ENCODE measurements at places on chromosomes 3 and 15.
A peak's percentile ranks its signal among the peaks of the same experiment; 100 is the strongest.

DNA sequence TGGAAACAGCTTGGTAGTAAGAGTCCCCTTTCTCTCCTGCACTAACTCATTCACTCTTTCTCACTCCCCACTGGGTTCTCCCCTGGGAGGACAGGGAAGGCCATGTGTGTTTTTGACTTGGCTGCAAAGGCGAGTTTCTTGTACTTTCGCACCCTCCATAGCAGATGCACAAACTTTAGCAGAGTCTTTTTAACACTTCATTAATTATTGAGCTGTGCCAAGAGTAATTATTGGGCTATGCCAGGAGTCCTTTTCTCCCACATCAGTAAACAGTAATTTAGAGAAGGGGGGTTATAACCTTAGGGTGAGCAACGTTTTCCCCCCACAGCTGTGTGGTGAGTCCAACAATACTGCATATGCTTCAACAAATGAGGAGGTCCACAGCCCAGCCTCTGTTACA, 224.4 kb upstream of the ATP11B start:
- no peak for DNase-seq

DNA sequence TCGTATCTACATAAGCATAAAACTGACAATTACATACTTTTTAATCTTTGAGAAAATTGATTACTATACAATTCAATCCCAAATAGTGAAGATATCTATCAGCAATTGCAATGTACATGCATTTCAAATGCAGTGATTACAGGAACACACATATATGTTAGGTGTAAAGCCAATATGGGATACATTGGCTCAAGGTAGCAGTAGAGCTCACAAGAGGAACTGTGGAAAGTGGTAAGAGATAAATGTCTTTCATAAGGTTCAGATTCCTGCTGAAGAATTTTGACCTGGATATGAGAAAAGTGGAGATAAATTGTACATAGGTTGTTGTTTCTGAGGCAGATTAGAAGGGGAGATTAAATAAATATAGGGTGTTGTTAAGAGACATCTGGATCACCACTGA, 1280.5 kb downstream of the OTOL1 start:
- DNase-seq = no peak

- no peak for DNase-seq
Observed at GRCh38 chr3:166052440-166052839, 215.2 kb upstream of the BCHE start.

GRCh38 chr3:34920806-34921205, 718.5 kb upstream of the ARPP21 start:
- no peak for DNase-seq

- DNase-seq = no peak
Observed at GRCh38 chr3:18609187-18609586, 184.0 kb upstream of the SATB1 start.

GRCh38 chr3:119219069-119219468, 21.6 kb downstream of the B4GALT4 start:
- no peak for DNase-seq

- DNase-seq = no peak
Observed at GRCh38 chr3:183393625-183394024, 34.8 kb downstream of the MCF2L2 start.

- DNase-seq = no peak
Observed at GRCh38 chr3:48142316-48142870, 45.8 kb downstream of the CDC25A start.

DNA sequence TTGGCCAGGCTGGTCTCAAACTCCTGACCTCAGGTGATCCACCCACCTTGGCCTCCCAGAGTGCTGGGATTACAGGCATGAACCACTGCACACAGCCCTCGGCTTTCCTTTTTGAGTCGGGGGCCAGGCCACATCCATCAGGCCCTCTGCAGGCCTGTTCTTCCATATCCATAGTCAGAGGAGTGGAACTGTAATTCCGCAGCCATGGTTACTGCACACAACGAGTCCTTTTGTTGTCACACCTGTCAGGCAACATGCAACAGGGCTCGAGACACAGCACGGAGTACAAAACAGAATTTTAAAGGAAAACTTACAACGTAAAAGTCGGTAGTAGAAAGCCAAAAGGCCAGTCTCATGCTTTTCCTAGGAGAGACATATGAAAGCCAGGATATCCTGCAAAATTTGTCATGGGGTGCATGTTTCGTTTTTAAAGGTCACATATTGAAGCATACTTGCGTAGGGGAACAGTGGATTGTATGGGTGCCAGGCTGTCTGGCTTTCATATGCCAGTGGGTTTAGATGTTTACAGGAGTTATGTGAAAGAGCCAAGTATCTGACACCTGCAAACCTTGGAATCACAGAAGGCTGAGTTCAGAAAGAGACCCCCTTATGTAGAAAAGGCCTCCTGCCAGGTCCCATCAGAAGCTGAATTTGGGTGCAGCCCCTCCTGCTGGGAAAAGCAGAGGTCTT, 63.2 kb upstream of the LPP start:
- DNase-seq = no peak

DNA sequence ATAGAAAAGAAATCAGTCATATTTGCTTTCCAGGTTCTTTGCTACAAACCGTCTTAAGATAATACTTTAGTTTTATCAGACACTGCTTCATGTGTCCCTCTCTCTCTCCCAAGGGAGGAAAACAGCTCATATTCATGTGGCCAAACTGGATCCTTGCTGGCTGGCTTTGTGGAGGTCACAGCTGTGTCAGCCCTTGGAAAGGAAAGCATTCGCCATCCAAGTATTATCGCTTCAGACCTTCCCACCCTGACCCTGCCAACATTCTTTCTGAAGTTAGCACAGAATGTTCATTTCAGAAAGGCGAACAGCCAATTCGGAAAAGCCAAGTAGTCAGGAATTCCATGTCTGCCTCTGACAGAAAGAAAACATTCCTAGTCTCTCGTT, 213.6 kb downstream of the FEZF2 start:
- DNase-seq = peak; percentile 84

DNA sequence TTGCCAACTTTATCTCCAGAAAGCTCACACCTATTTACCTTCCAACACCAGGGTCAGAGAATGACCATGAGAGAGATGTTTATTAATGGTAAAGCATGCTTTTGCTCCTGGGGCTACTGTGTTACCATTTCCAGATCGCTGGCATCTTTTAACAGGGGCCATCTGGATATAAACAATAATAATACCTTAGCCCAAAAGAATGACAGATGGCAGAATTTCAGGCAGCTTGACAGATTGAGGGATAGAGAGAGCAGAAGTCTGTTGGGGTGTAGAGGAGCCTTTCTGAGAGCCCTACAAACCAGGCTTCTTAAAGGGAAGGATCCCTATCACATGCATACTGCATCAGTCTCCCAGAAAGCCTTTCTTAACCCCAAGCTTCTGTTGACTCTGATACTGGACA, 17.7 kb downstream of the RBP1 start:
- DNase-seq = no peak

DNA sequence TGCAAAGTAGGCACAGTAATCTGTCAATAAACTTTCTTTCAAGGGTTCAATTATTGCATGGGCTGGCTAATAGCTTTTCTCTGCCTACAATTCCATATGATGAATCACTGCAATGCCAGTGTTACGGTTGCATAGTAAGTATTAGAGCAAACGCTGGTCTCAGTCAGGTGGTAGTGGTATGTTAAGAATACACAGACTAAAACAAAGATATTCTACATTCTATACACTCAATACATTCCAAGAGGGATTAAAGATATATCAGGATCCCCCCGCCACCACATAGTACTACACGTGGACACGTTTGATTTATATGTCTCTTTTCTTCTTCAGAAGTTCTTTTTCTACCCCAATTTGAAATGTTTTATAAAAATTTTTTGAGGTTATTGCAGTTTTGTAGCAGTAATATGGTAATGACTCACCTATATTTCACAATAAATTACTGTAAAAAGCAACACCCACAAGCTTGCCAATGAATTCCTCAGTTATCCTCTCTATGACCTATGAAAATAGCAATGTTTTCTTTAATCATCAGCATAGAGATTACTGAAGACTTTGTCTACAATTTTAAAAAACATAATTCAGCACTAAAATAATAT, 68.2 kb downstream of the CD200R1L start:
- DNase-seq = peak; percentile 89

- DNase-seq = no peak
Observed at GRCh38 chr15:91165850-91166249, 65.8 kb downstream of the SV2B start.

GRCh38 chr15:80099241-80099640, 39.8 kb downstream of the ZFAND6 start:
- no peak for DNase-seq

- DNase-seq = no peak
Observed at GRCh38 chr3:138940446-138940845, 6.5 kb downstream of the FOXL2 start.

DNA sequence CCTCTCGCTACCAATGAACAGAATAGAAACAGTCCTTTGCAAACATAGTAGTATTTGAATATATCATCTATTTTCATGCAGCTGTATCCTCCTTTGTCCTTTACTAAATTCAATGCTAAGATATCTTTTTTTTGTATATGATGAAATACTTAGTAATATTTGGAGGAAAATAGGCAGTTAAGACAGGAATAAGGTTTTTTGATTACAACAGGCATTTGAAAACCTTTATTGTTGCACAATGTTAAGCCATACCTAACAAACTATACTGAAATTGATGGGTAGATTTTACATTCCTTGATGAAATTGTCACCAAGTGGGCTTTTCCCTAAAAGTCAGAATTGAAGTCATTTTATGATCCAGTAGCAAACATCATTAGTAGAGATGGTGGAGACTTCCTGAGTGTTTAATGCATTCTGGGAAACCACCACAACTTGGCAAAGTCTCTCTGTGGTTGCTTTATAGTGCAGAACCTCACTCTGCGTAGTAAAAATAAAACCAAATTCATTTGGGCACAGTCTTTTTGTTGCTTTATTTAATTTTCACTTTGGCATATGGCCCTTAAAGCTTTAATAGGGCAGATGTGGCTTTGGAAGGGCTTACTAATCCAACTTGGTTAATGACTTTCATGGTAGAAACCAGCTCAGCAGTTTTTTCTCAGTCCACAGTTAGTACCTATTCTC, 216.0 kb downstream of the DIPK2A start:
- DNase-seq = peak; percentile 76

GRCh38 chr3:294096-294495, 97.5 kb downstream of the CHL1 start:
- DNase-seq = no peak

GRCh38 chr15:87716422-87716821, 540.1 kb downstream of the NTRK3 start:
- no peak for DNase-seq

- DNase-seq = no peak
Observed at GRCh38 chr15:40248006-40248783, 9.3 kb downstream of the PAK6 start.

GRCh38 chr15:82066455-82066854, 20.6 kb upstream of the MEX3B start:
- DNase-seq = no peak

DNA sequence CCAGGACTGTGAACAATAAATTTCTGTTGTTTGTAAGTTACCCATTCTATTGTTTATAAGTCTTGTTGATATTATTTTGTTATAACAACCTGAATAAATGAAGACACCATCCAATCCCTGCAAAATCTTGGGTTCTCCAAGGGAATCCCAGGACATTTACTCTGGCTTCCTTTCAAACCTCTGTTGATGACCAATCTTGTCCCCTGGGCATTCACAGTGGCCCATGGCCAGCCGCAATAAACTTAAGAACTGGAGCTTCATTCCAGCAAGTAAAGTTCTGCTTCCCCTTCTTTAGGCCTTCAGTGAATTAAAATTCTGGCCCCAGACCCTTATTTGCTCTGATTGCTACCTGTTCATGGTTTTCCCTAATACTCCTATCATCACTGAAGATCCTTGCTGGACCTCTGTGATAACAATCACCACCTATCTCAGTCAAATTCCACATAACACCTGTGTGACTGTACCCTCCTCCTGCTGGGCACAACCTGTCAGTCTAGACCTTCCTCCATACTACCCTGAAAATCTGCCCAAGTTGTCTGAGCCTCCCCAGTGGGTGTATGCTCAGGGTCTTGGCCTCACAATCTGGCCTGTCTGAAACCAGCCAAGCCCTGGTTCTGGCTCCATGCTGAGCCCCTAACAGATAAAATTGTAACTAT, 153.1 kb downstream of the SEMA6D start:
- no peak for DNase-seq

DNA sequence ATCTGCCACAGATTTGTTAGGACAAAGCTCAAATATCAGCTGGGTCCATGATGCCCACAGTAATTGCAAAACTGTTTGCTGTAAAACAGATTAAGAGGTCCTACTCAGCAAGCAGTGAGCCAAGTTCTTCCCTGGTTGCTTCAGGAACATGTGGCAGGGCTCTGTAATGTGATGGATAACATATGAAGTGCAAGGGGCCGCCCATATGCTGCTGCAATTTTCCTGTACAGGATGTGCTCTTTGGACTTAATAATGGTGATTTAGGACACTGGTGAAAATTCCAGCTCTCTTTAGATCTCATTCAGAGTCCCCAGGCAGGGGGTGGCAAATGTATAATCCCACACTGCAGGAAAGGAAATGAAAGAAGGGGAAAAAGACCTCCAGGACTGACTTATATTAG, 289.4 kb downstream of the LSAMP start:
- no peak for DNase-seq

DNA sequence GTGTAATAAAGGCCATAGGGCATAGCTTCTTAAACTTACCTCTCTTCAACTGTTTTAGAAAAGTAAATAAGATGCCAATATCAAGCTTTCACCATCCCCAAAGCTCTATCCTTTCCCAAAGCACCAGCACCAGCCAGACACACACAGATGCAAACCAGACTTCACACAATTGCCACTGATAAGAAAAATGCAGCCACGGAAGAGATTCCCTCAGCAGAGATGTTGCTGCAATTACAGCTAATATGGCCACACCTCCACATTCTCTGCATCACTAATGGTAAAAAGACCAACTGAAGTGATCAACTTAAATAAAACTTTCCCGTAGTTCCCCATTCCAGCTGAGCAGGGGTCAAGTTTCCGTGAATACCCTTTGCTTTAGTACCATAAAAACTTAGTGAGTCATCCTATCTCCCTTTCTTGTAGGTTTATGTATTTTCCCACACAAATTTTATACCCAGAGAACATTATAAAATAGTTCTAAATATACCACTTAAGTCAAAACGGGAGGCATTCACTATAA, 64.4 kb downstream of the SLC9A9 start:
- no peak for DNase-seq

- no peak for DNase-seq
Observed at GRCh38 chr3:192496905-192497587, 230.3 kb downstream of the FGF12 start.

GRCh38 chr3:107208100-107208499, 169.1 kb upstream of the CCDC54 start:
- peak; percentile 98 for DNase-seq

- DNase-seq = no peak
Observed at GRCh38 chr3:138186221-138186620, 880 bp upstream of the ARMC8 start.

DNA sequence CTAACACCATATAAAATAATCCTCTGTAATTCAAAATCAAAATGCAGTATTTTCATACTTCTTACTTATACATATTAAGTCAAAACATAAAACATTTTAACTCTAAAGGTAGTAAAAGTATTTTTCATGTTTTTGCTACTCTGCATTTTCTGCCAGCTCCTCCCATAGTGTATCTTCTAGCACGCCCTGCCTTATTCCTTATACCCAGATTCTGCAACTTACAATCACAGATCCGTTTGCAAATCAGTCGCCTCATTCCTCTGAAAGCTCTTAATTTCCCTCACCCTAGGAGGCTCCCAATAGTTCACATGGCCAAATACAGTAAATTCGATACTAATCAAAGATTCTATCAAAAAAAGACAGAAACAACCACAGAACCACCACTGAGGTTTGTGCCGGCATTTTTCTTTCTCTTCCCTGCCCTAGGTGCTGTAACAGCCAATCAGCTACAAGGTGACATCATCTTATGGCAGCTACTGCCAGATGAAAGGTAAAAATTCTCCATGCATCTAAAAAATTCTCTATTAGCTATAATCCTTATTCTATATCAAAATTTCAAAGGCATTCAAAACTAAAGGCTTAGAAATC, 72.9 kb downstream of the CLASP2 start:
- DNase-seq = peak; percentile 49
